ENCODE measurements at places on chromosomes 11 and 22. TPM values are rescaled to one million over a fixed set of nuclear protein-coding genes. Genes with fewer than 3 reads are reported as not detected.

Gene ARVCF
- 9.3 TPM for total RNA-seq

- DNase-seq: no peak
These were observed 66.7 kb upstream of the LARGE1 start for GRCh38 chr22:33986954-33987353.

Gene KCNQ1OT1
- total RNA-seq: 0.81 TPM

GRCh38 chr11:112925516-112926310 is 35.5 kb upstream of the NCAM1 start:
- no peak for DNase-seq

- no peak for DNase-seq
These were observed 1131.2 kb downstream of the FAM181B start for GRCh38 chr11:81602508-81602907.

Gene CADM1
- total RNA-seq: 14.6 TPM

DNA sequence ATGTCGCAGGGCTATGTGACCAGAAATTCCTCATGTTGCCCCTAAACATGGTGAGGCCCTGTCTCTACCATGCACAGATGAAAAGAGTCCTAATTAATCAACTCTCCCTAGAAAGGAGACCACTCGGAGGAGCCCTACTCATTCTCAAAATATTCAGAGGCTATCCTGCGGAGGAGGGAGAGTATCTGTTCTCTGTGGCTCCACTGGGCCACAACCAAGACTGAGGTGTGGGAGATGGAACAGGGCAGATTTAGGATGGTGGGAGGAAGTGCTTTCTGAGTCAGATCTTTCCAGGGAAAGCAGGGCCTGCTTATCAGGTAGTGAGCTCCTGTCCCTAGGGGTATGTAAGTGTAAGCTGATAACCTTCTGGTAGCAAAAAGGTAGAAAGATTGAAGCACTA is 37.0 kb upstream of the PRDM11 start:
- DNase-seq: no peak

Data from A172 (cell line).